ENCODE measurements at places on chromosomes 11 and 22.

DNA sequence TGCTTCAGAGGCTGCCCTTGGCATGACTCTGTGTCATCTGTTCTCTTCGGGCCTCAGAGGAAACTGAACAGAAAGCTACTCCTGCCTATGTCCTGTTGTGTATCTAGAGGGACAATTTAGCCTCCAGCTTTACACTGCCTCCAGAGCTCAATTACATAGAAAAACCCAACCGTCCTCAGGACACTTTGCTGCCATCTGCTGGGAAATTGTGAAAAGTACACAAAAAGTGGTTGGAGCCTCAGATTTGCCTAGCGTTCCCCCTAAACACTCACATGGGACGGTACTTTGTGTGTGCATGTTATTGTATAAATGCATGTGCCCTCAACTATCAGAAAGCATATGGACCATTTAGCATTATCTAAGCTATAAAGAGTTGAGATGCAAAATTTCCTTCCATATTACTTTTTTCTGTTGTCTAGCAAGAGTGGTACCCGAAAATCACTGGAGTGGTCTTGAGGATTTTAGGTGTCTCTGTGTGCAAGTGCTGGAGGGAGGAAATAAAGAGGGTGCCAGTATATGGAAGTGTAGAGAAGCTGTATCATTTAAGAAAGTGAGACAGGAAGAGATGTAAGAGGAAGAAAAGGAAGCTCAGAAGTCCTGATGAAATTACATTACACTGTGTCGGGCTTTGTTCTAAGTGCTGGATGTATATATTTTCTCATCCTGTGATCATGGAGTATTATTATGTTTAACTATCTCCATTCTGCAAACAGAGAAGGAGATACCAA, 8.7 kb upstream of the MS4A4E start:
- no peak for DNase-seq

DNA sequence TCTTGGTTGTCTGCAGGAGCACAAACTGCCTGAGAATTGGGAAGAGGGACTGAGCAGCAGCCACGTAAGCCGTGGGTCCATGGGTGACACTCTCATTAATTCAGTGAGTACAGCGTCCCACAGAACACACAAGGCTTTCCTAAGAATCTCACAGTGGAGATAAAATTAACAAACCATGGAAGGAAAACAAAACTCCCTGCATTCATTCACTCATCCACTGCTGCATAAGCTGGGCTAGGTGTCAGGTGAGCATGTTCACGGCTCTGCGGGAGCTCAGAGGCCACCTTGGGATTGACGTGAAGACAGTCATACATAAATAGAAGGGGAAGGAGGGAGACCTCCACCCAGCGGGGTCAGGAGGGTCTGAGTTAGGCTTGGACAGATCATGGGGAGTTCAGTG, 1442.7 kb downstream of the TBC1D22A start:
- DNase-seq: no peak

DNA sequence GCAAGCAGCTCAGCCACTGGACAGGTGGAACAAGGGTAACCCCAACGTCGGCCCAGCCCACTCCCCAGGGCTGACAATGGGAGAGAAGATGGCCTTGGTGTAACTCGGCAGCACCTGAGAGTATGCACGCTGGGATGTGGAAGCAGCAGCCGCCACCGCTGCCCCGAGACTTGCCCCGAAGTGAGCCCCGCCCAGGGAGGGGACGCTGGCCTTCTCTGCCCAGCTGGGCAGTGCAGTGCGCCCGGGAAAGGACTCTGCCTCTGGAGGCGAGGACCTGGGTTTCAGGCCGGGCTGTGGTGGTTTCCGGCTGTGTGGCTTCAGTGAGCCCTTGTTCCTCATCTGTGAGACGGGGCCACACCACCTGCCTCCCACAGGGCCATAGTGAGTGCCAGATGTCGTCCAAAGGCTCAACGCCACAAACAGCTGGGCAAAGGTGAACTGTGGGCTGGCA, 8.6 kb upstream of the POLDIP3 start:
- DNase-seq: no peak

GRCh38 chr11:134864233-134864967, 452.4 kb upstream of the B3GAT1 start:
- DNase-seq: no peak

GRCh38 chr22:49551897-49552614, 275.6 kb downstream of the BRD1 start:
- no peak for DNase-seq
